ENCODE measurements at places on chromosomes 5 and 9.

DNA sequence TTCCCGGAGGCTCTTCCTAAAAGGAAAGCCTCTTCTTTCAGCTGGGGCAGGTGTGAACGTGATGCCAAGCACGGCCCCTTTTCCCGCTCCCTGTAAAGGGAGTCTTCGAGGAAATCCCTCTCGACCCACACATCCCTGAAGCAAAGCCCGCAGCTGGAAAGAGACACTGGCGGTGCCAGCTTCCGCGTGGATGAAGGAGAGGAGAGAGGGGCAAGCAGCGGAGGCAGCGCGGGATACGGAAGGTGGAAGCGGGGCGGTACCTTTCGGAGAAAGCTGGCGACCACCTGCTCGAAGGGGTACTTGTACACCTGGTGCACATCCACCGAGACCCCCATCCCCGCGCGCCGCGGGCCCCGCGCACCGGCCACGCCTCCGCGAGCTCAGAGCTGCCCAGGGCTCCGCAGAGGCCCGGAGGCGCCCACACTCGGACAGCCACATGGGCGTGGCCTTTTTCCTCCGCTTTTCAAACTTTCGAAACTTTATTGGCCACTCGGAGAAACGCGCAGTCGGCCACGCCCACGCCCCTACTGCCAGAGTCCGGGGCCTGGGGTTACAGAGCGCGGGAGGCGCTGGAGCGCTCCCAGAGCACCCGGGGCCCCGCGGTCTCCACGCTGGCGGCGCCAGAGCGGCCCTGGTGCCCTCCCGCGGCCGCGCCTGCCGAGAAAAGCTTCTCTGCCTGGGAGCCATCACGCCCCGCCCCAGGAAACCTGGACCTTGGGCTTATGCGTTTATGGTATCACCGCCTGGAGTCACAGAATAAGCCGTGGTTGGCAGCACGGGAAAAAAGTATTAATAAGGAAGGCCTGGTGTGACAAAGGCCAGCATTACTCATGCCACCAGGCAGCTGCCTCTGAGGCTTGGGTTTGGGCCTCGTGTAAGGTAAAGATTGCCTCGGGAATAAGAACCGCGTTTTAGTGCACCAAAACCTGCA lies at the start of gene PRELID2:
TSS of gene PRELID2 (minus strand) at position 426 of the 931 bp plus-strand sequence. CDS start at position 335, 91 bp downstream.
- DNase-seq = peak; percentile 77

GRCh38 chr5:36880761-36881160 lies 4.2 kb downstream of the NIPBL start:
- no peak for DNase-seq

GRCh38 chr9:136031741-136032730 lies 63.1 kb downstream of the NACC2 start:
- no peak for DNase-seq

GRCh38 chr9:136691316-136692184 lies 4.3 kb upstream of the AGPAT2 start:
- DNase-seq = no peak

DNA sequence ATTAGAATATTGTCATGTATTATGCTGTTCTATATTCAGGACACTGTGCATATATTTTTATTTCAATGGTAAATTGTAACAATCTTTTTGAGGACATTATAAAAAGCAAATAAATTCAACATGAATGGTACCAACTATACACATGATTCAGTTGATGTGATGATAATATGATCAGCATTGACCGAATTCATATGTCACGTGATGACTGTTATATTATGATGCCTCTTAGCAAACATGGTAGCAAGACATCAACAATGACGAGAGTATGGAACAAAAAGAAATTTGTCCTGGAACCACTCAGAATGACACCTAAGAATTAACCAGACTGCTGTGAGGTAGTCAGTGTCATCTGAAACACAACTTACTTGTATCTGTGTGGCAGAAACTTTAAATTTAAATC lies 161.5 kb upstream of the OR13F1 start:
- no peak for DNase-seq

DNA sequence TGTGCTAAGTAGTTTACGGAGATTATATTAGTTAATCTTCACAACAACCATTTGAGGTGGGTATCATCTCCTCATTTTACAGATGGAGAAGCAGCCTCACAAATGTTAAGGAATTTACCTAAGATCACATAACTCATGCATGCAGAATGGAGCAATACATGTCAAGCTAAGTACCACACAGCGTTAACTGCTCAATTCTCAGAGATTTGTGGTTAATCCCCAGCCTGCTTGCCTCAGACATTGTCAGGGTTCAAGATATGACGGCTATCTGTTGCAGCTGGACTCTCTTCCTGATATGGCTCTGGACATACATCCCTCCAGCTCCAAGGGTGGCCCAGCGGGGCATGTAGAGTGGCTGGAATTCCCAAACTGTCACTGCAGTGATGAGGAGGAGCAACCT lies 7.3 kb upstream of the ZNF346 start:
- DNase-seq = no peak

DNA sequence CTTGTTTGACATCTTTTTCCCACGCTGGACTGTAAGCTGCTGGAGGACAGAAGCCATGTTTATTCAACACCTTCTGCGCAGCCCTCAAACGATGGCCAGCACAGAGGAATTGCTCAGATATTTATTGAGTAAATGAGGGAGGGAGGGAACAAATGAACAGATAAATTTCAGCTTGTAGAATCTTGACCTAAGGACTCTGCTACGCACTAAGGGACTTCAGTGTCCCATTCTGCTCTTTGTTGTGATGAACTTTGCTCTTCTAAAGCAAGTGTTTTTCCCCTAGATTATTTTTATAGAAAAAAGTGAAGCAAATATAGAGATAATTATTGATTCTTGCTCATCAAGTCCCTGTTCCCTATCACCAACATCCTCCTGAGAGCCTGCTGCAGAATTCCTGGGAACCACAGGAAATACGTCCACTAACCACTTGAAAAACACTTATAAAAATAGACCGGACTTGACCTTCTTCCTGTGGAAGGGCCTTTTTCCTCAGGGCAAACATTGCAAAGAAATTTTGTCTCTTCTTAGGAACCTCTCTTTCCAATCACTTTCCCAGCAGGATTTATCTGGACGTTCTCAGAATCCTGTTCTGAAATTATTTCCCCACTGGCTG lies 54.9 kb downstream of the FGF1 start:
- no peak for DNase-seq

- DNase-seq = no peak
Measured at GRCh38 chr5:149603920-149604319, 22.6 kb downstream of the ARHGEF37 start.

DNA sequence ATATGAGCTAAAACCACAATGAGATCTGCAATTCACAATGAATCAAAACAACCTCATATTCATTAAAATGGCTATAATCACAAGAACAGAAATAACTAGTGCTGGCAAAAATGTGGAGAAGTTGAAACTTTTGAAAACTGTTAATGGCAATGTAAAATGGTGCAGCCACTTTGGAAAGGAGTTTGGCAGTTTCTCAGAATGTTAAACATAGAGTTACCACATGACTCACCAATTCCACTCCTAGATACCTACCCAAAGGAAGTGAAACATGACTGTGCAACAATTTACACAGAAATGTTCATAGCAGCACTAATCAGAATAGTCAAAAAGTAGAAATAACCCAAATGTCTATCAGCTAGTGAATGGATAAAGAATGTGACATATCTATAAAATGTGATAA lies 862.2 kb downstream of the DTWD2 start:
- no peak for DNase-seq
